ENCODE measurements at places on chromosomes 5 and 9.

- DNase-seq = no peak
Measured at GRCh38 chr5:77638763-77639671, 504 bp upstream of the OTP start.

GRCh38 chr5:1214936-1215220 lies 10.3 kb upstream of the SLC6A18 start:
- no peak for DNase-seq

DNA sequence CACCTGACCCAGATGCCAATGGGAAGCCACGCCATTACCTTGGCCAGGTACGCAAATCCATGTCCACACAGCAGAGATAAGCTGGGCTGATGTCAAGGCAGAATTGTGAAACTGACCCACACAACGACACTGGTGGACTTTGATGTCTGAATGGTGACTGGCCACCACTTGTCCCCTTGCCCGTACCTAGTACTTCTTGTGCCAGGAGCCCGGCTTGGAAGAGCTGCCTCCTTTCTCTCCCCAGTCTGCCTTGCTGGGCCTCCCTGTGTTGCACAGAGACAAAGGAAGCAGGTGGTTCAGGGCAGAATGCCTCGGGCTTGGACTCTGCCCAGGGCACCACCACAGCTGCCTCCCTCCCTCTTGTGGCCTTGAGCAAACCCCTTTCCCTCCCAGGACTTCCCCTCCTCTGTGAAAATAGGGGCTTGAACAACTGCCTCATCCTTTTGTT lies 23.3 kb downstream of the PTGES2 start:
- no peak for DNase-seq

GRCh38 chr5:17879276-17879675 lies 245.0 kb downstream of the TAF11L14 start:
- DNase-seq = no peak

Data from right renal cortex interstitium (tissue), 3 donors.